ENCODE measurements at places on chromosomes 3 and 15. TPM values are rescaled to one million over a fixed set of nuclear protein-coding genes. Genes with fewer than 3 reads are reported as not detected.

DNA sequence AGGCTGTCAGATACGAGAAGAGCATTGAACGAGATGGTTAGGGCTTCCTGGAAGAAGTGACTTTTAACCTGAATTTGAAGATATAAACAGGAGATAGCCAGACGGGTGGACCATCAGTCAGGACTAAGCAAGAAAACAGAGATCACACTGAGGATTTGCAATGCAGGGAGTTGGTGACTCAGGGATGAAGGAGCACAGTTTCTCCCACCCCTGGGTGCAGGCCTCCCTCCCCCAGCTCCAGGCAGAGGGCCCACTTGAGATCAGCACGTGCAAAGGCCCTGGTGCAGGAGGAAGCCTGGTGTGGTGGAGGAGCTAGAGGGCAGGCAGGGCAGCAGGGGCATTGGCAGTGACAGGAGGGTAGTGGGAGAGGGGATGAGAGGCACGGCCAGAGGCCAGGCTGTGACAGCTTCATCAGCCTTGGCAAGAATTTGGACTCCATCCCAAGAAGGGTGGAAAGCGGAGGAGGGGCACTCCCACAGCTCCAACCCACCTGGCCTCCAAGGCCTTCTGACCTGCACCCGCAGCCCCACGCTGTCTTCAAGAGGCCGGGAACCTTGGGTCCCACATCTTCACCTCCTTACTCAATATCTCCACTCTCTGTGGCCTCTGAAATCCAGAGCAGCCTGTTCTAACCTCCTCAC, 8.7 kb upstream of the PCSK6 start:
- no peak for DNase-seq

DNA sequence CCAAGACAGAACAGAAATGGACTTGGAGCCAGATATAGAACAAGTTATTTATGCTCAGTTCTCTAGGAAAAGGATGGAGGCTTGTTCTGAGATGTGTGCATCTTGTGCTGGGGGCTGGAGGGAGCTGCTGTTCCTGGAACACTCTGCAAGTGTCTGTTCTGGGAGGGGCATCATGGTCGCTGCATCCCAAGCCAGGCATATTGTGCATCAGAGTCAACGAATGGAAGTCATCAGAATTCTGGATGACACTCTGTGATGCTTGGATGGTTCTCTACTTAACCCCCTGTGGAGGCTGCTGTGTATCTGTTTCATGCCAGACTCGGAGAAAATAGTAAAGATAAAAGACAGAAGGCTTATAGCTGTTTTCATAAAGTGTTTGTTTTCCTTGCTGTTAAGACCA, 34.7 kb downstream of the RPL22L1 start:
- DNase-seq, result no peak

GRCh38 chr15:89039142-89039541, 49.1 kb upstream of the ABHD2 start:
- no peak for DNase-seq

GRCh38 chr3:112053229-112053628, 18.7 kb downstream of the TMPRSS7 start:
- DNase-seq, result no peak

RBM15B gene
- total RNA-seq, result 8.7 TPM

DNA sequence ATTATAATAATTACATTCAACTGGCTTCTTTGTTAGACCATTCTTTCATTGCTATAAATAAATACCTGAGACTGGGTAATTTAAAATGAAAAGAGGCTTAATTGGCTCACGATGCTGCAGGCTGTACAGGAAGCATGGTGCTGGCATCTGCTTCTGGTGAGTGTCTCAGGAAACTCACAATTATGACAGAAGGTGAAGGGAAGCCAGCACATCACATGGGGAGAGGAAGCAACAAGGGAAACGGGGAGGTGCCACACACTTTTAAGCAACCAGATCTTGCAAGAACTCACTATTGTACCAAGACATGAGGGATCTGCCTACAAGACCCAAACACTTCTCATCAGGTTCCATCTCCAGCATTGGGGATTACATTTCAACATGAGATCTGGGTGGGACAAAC, 413.1 kb upstream of the ARRDC4 start:
- DNase-seq, result no peak

DNA sequence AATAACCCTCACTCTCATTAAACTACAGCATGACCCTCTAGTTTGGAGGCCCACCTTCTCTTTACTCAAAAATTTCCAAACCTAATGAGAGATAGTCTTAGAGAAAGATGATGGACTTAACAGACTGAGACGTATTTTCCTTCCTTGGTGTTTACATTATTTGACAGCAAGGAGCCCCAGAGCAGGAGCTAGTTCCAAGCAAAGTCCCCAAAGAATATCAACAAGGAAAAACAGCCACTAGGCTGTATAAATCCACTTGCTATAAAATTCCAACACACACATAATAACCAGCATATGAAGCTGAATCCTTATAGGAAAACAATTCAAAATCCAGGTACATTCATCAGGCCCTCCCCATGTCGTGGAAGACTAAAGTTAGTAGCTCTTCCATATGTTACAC, 660.0 kb downstream of the FHIT start:
- DNase-seq, result no peak

SEMA5B gene
- not detected for total RNA-seq

SPINK8 gene
- total RNA-seq, result not detected

- no peak for DNase-seq
Measured at GRCh38 chr3:127964816-127965215, 49.8 kb downstream of the KBTBD12 start.

- DNase-seq, result no peak
Measured at GRCh38 chr15:71219645-71220044, 104.4 kb downstream of the THSD4 start.
